ENCODE measurements at places on chromosomes 5 and 9. TPM values are rescaled to one million over a fixed set of nuclear protein-coding genes. Genes with fewer than 3 reads are reported as not detected.

GRCh38 chr9:137788561-137789294, 88.9 kb upstream of the CACNA1B start:
- H3K27ac ChIP-seq: no peak overlapping the region
- H3K27me3 ChIP-seq: no peaks in the 10 kb centered on the region
- no peak overlapping the region for H3K4me3 ChIP-seq
- peaks cover 13% of the 10 kb centered on the region for H3K4me1 ChIP-seq

GRCh38 chr9:116250891-116251290, 97.3 kb downstream of the PAPPA start:
- no peak for DNase-seq
- H3K36me3 ChIP-seq: no peaks in the 10 kb centered on the region
- H3K4me3 ChIP-seq: no peak overlapping the region
- no peak overlapping the region for H3K27ac ChIP-seq
- H3K27me3 ChIP-seq: no peaks in the 10 kb centered on the region

GRCh38 chr5:147578228-147579024, 68.6 kb upstream of the DPYSL3 start:
- H3K4me1 ChIP-seq: no peaks in the 10 kb centered on the region
- no peak for DNase-seq
- peaks cover 2% of the 10 kb centered on the region for H3K27me3 ChIP-seq
- H3K27ac ChIP-seq: no peak overlapping the region

GRCh38 chr5:41371738-41372137, 138.7 kb downstream of the PLCXD3 start:
- H3K27me3 ChIP-seq: no peaks in the 10 kb centered on the region
- H3K4me1 ChIP-seq: no peaks in the 10 kb centered on the region
- DNase-seq: no peak
- no peak overlapping the region for H3K27ac ChIP-seq

Gene DMRT3
- not detected for total RNA-seq

DNA sequence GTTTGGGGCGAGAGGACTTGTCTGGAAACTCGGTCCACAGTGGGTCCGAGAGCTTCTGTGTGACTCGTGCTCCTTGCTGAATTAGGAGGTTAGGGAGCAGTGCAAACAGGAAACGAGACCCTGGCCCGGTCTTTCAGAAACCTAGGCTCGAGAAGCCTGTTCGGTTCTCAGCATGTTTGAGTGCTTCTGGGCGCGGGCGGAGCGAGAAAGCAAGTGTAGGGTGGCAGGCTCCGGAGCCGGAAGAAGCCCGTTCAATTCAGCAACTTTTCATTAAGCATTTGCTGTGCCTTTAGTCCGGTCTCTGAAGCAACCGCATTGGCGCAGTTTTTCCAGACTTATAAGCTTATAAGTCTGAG, 547 bp downstream of the CLTA start:
- peak overlapping the region; percentile 96 for H3K27ac ChIP-seq
- peaks cover 62% of the 10 kb centered on the region for H3K4me1 ChIP-seq
- peak overlapping the region; percentile 97 for H3K4me3 ChIP-seq
- peaks cover 20% of the 10 kb centered on the region for H3K36me3 ChIP-seq

- no peak for DNase-seq
- H3K4me3 ChIP-seq: no peak overlapping the region
- no peaks in the 10 kb centered on the region for H3K36me3 ChIP-seq
- peaks cover 18% of the 10 kb centered on the region for H3K27me3 ChIP-seq
- no peak overlapping the region for H3K27ac ChIP-seq
Measured at GRCh38 chr9:89010056-89010455, 18.8 kb downstream of the S1PR3 start.

GRCh38 chr5:133405275-133406034, 206.9 kb downstream of the FSTL4 start:
- H3K4me3 ChIP-seq: no peak overlapping the region
- no peak for DNase-seq
- no peak overlapping the region for H3K27ac ChIP-seq

DNA sequence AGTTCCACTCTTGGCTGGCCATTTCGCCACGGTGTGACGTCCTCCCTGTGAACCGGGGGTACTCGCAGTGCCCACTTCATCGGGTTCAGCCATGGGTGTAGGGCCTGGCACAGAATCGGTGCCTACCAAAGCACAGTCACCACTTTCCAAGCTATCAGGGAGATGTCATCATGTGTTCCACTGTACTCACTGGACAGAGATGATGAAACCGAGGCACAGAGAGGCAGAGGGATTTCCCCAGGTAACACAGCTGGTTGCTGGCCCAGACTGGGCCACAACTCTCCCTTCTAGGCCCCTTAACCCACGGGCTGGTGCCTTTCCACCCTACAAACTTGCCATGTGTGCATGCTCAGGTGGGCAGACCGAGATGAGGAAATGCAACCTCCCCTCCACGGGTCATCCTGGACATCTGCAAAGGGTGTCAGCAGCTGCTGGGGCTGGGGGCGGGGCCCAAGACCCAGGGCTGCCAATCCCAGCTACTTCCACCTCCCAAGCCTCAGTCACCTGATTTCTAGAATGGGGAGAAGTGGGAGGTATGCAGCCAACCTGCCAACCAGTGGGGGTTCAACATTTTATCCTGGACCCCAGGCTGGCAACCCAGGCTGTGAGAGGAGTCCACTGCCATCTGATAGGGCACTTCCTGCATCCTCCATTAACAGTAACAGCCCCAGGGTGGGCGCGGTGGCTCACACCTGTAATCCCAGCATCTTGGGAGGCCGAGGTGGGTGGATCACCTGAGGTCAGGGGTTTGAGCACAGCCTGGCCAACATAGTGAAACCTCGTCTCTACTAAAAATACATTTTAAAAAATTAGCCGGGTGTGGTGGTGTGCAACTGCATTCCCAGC, 893 bp upstream of the SH2D3C start:
- H3K4me3 ChIP-seq: peak overlapping the region; percentile 98
- peaks cover 54% of the 10 kb centered on the region for H3K4me1 ChIP-seq
- H3K27me3 ChIP-seq: no peaks in the 10 kb centered on the region
- H3K36me3 ChIP-seq: peaks cover 4% of the 10 kb centered on the region
- peak; percentile 88 for DNase-seq

GRCh38 chr9:127848756-127849504, 5.5 kb downstream of the ENG start:
- H3K4me1 ChIP-seq: peaks cover 19% of the 10 kb centered on the region
- H3K4me3 ChIP-seq: no peak overlapping the region

Gene NOXA1
- total RNA-seq: 0.62 TPM

GRCh38 chr5:82168294-82168693, 109.9 kb downstream of the RPS23 start:
- H3K27ac ChIP-seq: no peak overlapping the region
- H3K36me3 ChIP-seq: no peaks in the 10 kb centered on the region
- H3K27me3 ChIP-seq: no peaks in the 10 kb centered on the region
- no peaks in the 10 kb centered on the region for H3K4me1 ChIP-seq
- DNase-seq: no peak
- no peak overlapping the region for H3K4me3 ChIP-seq

- H3K27ac ChIP-seq: no peak overlapping the region
- DNase-seq: no peak
- H3K4me3 ChIP-seq: no peak overlapping the region
- peaks cover 16% of the 10 kb centered on the region for H3K36me3 ChIP-seq
- H3K27me3 ChIP-seq: no peaks in the 10 kb centered on the region
Measured at GRCh38 chr9:137797206-137798120, 80.1 kb upstream of the CACNA1B start.

DNA sequence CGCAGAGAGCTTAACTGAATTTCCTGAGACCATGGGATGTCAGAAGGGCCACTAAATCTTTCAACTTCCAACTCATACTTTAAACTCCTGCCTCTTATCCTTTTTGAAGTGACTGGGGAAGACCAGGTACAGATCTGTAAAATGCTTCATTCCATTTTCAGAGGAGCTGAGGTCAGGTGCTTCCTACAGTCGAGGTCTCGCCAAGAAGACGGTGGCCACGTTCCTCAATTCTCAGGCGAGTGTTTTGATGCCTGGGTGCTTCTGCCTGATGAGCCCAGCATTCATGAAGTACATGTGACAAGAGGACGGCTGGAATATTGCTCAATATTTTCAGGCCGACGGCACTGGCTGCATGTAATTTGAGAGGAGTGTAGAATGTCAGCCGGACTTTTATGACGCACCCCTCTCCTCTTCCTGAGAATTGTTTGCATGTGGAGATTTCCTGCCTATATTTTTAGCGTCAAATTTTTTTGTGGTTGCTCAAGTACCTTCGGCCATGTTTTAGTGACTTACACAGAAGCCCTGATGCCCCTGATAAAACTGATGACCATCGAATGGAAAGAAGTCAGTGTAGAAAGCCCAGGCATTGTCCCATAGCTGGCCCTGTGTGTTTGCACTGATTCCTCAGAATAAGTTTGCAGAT, 38.8 kb upstream of the GLRX start:
- H3K4me3 ChIP-seq: peak overlapping the region; percentile 48
- peaks cover 38% of the 10 kb centered on the region for H3K4me1 ChIP-seq
- H3K36me3 ChIP-seq: no peaks in the 10 kb centered on the region
- H3K27ac ChIP-seq: peak overlapping the region; percentile 49

Gene CCL21
- not detected for total RNA-seq

Gene PTPRD
- 0.53 TPM for total RNA-seq

DNA sequence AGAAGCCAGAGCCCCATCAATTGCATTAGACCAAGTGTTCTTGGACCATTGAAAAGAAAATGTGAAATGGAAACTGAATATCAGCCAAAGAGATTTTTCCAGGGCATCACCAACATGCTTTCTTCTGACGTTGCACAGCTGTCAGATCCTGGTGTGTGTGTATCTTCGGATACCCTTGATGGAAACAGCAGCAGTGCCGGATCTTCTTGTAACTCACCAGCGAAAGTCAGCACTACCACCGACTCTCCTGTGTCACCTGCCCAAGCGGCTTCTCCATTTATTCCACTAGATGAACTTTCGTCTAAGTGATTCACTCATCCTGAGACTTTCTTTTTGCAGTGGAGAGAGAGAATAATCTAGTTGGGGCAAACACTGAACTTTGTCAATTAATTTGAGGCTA, 75.7 kb downstream of the PIP5K1B start:
- no peak for DNase-seq
- H3K4me3 ChIP-seq: no peak overlapping the region
- H3K27me3 ChIP-seq: peaks cover 3% of the 10 kb centered on the region
- no peak overlapping the region for H3K27ac ChIP-seq
- no peaks in the 10 kb centered on the region for H3K36me3 ChIP-seq

Gene BARHL1
- not detected for total RNA-seq

GRCh38 chr9:26770821-26771220, 121.8 kb downstream of the CAAP1 start:
- no peak overlapping the region for H3K27ac ChIP-seq
- no peak overlapping the region for H3K4me3 ChIP-seq
- no peaks in the 10 kb centered on the region for H3K36me3 ChIP-seq
- no peaks in the 10 kb centered on the region for H3K27me3 ChIP-seq

GRCh38 chr9:111381006-111381405, 51.0 kb upstream of the OR2K2 start:
- H3K27ac ChIP-seq: no peak overlapping the region
- H3K4me3 ChIP-seq: no peak overlapping the region
- no peaks in the 10 kb centered on the region for H3K27me3 ChIP-seq
- H3K4me1 ChIP-seq: no peaks in the 10 kb centered on the region
- DNase-seq: no peak
- peaks cover 37% of the 10 kb centered on the region for H3K36me3 ChIP-seq

All from natural killer cell treated with Interleukin-12 subunit alpha and Interleukin-12 subunit beta and Interleukin-15 and Interleukin-18, amount 100 ng/mL, for 72 hours (primary cell).